Kidney epithelial cell (primary cell): ENCODE measurements at places on chromosomes 12 and 14. TPM values are rescaled to one million over a fixed set of nuclear protein-coding genes. Genes with fewer than 3 reads are reported as not detected.

Gene MFAP5
- total RNA-seq = 2.8 and 15.8 TPM in 2 replicates

Gene MGP
- total RNA-seq = 2.2 and 4.0 TPM in 2 replicates

Gene KRT6B
- not detected in 2 replicates for total RNA-seq

Gene TM9SF1
- 55.6 and 58.1 TPM in 2 replicates for total RNA-seq

Gene AMDHD1
- 0.41 and 0.67 TPM in 2 replicates for total RNA-seq

Gene GYS2
- not detected in 2 replicates for total RNA-seq

Gene TCHP
- total RNA-seq = 13.0 and 15.0 TPM in 2 replicates

Gene FKBP3
- 40.7 and 44.7 TPM in 2 replicates for total RNA-seq

Gene CCDC175
- total RNA-seq = not detected in 2 replicates

Gene CD163
- total RNA-seq = 0.25 and 3.1 TPM in 2 replicates

Gene SMCO3
- not detected in 2 replicates for total RNA-seq

- DNase-seq = no peak
These were observed 212.0 kb downstream of the SLC15A4 start for GRCh38 chr12:128611736-128612135.

DNA sequence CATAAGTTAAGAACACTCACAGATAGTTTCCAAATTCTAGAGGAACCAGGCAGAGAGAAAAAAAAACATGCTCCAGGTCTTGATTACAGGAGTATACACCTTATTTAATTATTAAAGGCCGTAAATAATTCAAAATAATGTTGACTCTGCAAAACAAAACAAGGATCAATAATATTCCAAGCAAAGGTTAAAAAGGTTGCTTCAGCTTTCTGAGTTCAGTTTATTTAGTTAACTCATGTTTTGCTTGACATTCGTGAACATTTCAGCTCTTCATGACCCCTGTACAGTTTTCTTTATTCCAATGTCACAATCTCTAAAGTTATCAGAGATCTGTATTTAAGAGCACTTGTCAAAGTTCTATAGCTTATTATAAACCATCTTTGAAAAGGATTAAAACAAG is 19.6 kb downstream of the KLRF2 start:
- DNase-seq = no peak

GRCh38 chr14:69792887-69793421 is 4.1 kb downstream of the SLC10A1 start:
- no peak for DNase-seq

- DNase-seq = no peak
These were observed 20.4 kb downstream of the VWF start for GRCh38 chr12:6104027-6104426.

- DNase-seq = no peak
These were observed 197.1 kb downstream of the EFCAB11 start for GRCh38 chr14:89757313-89757939.

- no peak for DNase-seq
These were observed 220.7 kb downstream of the NOVA1 start for GRCh38 chr14:26377150-26377549.

- no peak for DNase-seq
These were observed 119.8 kb downstream of the SRGAP1 start for GRCh38 chr12:63964301-63964700.

- DNase-seq = no peak
These were observed 8.5 kb upstream of the BCL7A start for GRCh38 chr12:122013136-122013535.

DNA sequence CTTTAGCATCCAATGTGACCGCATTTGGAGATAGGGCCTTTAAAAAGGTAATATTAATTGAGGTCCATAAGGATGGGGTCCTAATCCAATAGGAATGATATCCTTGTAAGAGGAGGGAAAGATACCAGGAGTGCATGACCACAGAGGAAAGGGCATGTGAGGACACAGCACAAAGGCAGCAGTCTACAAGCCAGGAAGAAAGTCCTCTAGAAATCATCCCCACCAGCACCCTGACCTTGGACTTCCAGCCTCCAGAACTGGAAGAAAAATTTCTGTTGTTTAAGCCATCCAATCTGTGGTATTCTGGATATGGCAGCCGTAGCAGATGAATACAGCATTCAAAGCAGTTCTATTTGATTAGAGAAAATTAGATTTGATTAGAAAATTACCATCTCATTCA is 145.4 kb downstream of the STXBP6 start:
- DNase-seq = no peak

DNA sequence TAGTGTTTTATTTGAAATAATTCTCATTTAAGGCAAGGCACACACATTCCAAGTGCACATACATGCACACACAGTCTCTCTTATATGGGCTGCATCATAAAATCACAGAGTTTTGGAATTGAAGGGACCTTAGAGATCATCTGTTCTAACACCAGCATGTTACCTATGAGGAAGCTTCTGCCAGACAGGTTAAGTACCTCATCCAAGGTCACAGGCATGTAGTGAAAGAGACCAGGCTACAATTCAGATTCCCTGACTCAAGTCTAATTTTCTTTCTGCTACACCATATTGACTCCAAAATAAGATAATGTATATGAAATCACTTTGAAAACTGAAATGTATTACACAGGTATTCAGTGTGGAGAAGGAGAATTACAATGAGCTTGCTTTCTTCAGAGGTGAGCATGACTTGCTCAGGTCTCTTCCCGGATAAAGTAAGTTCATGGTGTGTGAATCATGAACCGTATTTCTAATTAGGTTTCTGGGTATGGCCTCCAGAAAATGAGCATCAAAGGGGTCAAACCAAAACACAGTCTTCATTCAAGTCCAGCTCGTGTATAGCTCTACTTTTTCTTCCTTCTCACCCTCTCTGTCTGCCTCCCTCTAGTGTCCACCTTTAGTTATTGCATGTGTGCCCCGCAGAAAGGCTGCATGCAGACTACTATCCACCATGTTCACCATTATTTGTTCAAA is 411.9 kb downstream of the FUT8 start:
- DNase-seq = no peak

GRCh38 chr14:22314183-22314820 is 274.7 kb downstream of the DAD1 start:
- no peak for DNase-seq

DNA sequence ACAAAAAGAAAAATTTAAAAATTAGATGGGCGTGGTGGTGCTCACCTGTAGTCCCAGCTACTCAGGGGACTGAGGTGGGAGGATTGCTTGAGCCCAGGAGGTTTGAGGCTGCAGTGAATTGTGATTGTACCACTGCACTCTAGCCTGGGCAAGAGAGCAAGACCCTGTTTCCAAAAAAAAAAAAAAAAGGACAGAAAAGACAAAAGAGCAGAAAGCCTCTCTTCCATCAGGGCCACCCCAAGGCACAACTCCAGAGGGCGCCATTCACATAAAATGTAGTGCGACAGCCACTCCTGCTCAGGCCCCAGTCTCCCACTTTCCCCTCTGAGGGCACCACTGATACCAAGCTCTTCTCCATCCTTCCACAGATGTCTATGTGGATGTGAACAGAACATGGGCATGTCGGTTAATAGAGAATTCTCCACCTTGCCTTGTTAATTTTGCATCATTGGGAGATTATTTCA is 41.8 kb downstream of the DGLUCY start:
- DNase-seq = no peak

DNA sequence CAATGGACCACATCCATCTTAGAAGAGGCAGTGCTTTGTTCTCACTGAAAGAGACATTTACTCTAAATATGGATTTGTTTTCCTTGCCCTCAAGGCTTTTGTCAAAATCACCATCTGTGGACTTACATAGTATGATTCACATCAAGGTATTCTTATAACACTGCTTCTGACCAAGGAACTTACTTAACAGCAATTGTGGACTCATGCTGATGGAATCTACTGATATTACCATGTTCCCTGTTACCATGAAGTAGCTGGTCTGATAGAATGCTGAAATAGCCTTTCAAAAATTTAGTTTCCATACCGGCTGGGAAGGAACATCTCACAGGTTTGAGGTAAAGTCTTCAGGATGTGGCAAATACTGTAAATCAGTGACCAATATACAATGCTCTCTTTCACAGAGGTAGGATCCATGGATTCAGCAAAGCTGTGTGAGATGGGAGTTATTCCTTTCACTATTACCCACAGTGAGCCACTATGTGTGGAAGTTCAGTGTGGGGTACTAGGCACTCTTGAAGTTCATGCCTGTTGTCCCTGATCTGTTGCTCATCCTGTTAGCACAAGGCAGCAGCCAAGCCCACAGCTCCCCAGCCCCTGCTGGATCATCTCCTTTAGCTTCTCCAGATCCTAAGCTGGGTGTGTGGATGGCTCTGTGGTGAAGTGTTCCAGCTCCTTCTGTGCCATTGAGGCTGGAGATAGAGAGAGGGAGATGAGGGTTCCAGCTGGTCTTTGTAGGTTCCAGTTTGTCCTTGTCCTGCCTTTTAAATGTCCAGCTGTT is 126.4 kb downstream of the ATP23 start:
- peak; percentile 95 for DNase-seq

- DNase-seq = no peak
These were observed 10.1 kb upstream of the DLGAP5 start for GRCh38 chr14:55201219-55202101.

- DNase-seq = no peak
These were observed 92.2 kb downstream of the SLC5A8 start for GRCh38 chr12:101117842-101118241.

DNA sequence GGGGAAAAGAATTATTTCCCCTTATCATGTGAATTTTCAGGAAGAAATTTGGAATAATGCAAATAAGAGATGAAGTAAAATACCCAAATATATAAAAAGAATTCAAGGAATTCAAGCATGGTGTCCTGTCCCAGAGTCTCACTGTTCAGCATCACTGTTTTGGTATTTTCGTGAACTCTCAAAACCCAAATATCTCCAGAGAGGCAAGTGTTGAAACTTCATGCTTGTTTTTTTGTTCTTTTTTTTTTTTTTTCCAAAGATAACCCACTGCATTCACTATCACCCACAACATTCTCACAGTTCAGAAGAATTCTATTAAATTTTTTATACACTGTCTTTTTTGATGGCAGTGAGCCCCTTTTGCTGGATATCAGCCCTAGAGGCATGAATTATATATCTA is 354.9 kb downstream of the DIO2 start:
- no peak for DNase-seq

- DNase-seq = peak; percentile 9
These were observed 397.7 kb upstream of the PRICKLE1 start for GRCh38 chr12:42987216-42987650.

DNA sequence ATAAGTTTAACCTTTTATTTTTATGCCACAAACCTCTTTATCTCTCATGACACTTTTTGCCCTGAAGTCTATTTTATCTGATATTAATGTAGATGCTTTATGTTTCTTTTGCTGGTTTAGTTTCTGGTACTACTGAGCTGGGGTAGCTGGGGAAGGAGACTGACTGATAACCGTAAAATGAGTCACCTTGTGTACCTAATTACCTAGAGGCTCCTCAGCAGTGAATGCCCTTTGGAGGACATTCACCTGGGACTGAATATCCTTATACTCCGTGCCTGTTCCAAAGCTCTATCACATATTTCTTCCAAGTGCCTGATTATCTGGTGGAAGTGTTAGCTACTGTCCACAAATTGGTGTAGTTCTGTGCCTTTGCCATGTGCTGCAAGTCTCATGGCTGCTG is 13.9 kb downstream of the ATL1 start:
- DNase-seq = no peak

GRCh38 chr12:24133384-24133783 is 183.9 kb upstream of the SOX5 start:
- DNase-seq = no peak

DNA sequence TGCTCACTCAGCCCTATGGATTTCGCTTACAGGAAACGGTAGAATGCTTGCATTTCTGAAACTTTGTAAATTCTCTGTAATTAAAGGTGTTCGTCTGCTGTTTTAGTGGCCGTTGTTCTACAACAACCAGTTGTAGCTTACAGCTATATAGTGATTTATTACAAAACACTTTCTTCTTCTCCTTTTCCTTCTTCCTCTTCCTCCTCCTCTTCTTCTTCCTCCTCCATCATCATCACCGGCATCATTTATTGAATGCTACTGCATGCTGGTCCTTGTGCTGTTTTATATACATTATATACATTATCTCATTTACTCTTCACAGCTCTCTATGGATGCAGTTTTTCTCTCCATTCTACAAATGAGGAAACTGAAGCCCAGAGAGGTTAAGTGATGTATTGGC is 6.4 kb downstream of the ETV6 start:
- no peak for DNase-seq

DNA sequence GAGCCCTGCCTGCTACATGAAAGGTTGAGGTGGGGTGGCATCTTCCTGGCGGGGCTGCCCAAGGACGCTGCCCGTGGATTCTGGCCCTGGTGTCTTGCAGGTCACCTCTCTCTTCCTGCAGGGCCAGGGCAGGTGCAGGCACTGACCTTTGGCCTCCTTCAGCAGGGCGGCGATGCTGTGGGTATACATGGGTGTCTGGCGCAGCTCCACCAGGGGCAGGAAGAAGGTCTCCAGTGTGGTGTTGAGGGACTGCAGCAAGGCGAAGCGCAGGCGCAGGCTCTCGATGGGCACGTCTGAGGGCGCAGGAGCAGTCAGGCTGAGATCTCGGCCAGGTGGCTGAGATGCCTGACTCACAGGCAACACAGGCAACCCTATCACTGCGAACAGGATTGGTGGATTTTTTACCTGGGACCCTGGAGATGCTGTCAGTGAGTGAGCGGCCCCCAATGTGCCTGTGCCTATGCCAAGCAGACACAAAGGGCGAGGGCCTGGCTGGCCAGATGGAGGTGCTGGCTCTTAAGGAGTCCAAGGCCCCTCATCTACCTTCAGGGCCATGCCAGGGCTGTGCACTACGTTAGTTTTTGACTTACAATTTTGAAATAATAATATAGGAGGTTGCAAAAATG is 45.7 kb downstream of the TRAFD1 start:
- no peak for DNase-seq

GRCh38 chr12:108457006-108457733 is 57.9 kb upstream of the FICD start:
- no peak for DNase-seq

DNA sequence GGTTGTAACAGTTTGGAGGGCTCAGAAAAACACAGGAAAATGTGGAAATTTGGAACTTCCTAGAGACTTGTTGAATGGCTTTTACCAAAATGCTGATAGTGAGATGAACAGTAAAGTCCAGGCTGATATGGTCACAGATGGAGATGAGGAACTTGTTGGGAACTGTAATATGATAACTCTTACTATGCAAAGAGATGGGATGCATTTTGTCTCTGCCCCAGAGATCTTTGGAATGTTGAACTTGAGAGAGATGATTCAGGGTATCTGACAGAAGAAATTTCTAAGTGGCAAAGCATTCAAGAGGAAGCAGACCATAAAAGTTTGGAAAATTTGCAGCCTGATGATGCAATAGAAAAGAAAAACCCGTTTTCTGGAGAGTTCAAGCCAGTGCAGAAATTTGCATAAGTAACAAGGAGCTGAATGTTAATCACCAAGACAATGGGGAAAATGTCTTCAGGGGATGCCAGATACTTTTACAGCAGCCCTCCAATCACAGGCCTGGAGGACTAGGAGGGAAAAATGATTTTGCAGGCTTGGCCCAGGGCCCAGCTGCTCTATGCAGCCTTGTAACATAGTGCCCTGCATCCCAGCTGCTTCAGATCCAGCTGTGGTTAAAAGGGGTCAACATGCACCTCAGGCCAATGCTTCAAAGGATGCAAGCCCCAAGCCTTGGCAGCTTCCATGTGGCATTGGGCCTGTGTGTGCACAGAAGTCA is 572.7 kb upstream of the ATP2B1 start:
- DNase-seq = no peak
